ENCODE measurements at places on chromosomes 2 and 18.

- no peaks in the 10 kb centered on the region for H3K36me3 ChIP-seq
- no peak for DNase-seq
- no peaks in the 10 kb centered on the region for H3K4me1 ChIP-seq
- H3K27me3 ChIP-seq = no peaks in the 10 kb centered on the region
Measured at GRCh38 chr2:138147796-138148195, 183.5 kb downstream of the HNMT start.

GRCh38 chr18:73896685-73897084 lies 250.9 kb downstream of the FBXO15 start:
- no peak overlapping the region for H3K27ac ChIP-seq
- no peaks in the 10 kb centered on the region for H3K27me3 ChIP-seq
- H3K4me1 ChIP-seq = no peaks in the 10 kb centered on the region
- no peak overlapping the region for H3K4me3 ChIP-seq
- no peaks in the 10 kb centered on the region for H3K36me3 ChIP-seq
- DNase-seq = no peak

GRCh38 chr2:231904161-231904611 lies 22.0 kb downstream of the NPPC start:
- no peak overlapping the region for H3K4me3 ChIP-seq
- DNase-seq = no peak
- no peaks in the 10 kb centered on the region for H3K36me3 ChIP-seq
- no peak overlapping the region for H3K27ac ChIP-seq
- H3K27me3 ChIP-seq = no peaks in the 10 kb centered on the region

- H3K4me3 ChIP-seq = no peak overlapping the region
- no peaks in the 10 kb centered on the region for H3K4me1 ChIP-seq
- H3K27ac ChIP-seq = no peak overlapping the region
- no peaks in the 10 kb centered on the region for H3K36me3 ChIP-seq
- H3K27me3 ChIP-seq = no peaks in the 10 kb centered on the region
Measured at GRCh38 chr2:143482771-143483170, 353.6 kb downstream of the ARHGAP15 start.

DNA sequence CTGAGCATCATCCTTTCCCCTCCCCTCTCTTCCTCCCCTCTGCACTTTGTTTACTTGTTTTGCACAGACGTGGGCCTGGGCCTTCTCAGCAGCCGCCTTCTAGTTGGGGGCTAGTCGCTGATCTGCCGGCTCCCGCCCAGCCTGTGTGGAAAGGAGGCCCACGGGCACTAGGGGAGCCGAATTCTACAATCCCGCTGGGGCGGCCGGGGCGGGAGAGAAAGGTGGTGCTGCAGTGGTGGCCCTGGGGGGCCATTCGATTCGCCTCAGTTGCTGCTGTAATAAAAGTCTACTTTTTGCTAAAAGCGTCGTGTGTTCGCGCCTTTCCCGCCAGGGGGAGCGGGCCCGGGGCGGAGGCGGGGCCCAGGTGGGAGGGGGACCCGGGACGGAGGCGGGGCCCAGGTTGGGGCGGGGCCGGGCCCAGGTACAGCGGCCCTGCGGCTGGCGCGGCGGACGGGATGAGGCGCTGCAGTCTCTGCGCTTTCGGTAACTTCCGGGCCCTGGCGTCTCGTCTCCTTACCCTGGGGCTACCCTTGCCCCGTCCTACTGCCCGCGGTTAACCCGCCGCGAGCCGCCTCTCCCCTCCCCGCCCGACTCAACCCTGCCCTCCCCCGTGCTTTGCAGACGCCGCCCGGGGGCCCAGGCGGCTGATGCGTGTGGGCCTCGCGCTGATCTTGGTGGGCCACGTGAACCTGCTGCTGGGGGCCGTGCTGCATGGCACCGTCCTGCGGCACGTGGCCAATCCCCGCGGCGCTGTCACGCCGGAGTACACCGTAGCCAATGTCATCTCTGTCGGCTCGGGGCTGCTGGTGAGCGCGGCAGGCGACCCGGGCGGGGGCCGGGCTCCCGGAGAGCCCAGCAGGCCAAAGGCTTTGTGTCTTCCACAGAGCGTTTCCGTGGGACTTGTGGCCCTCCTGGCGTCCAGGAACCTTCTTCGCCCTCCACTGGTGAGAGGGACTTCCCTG lies at the start of gene KRTCAP3:
Gene KRTCAP3 (plus strand): TSS at position 424 of the 962 bp plus-strand sequence. CDS start 32 bp downstream, at position 456.
- H3K36me3 ChIP-seq = peaks cover 31% of the 10 kb centered on the region
- no peak within 1 kb of the TSS for H3K27ac ChIP-seq
- H3K4me1 ChIP-seq = no peaks in the 10 kb centered on the region
- DNase-seq = peak; percentile 70
- no peaks in the 10 kb centered on the region for H3K27me3 ChIP-seq

DNA sequence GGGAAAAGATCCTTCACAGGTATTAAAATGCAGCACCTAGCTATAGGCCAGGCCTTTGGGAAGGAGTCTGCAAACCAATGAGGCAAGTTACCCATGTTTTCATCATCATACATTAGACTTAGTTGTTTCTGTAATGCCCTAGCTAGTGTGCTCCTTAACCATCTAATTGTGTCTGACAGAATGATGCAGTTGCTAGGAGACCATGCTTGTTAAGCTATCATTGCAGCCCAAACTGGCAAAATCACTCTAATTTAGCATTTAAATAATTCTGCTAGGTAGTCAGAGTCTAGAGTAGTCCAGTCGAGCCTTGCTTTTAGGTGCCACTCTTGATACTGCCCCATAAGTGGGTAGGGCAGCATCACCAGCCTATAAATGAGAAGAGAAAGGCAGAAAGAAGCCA lies 34.9 kb downstream of the GAD1 start:
- no peak for DNase-seq
- H3K4me1 ChIP-seq = no peaks in the 10 kb centered on the region
- H3K27ac ChIP-seq = no peak overlapping the region
- H3K4me3 ChIP-seq = no peak overlapping the region

DNA sequence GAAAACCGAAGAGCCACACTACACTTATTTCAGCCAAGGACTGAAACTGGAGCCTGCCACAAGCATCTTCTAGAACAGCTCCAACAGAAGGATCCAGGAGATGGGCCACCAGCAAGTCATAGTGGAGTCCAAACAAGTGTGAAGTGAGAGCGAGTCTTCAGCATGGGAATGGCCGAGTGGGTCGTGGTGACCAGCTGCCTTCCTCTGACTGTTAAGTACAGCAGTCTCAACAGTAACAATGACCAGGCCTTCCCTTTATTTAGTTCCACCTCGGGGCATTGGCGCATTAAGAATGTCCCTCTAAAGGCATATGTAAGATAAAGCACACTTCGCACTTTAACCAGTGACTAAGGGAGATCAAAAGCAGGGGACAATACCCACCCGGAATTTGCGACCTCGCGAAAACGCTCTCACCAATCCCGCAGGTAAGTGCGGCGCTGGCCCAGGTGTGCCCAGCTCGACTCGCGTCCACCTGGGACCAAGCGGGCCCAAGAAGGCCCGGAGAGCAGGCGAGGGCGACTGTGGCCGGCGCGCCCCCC lies 1.1 kb downstream of the L3MBTL4 start:
- peaks cover 5% of the 10 kb centered on the region for H3K27me3 ChIP-seq
- H3K36me3 ChIP-seq = no peaks in the 10 kb centered on the region

DNA sequence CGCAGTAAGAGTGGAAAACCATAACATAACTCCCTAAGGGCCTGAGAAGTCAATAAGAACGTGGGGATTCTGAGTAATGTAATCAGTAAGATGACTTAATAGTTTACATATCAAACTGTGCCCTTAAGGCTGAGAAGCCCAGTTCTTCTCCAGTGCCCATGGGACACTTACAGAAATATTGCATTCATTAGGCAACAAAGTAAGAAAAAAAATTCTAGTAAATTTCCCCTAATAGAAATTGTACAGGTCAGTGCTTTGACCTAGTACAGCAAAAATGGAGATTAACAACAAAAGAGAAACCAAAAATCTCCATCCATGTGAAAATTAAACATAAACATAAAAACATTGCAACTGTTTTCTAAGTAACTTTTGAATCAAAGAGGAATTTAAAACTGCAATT lies 139.8 kb upstream of the HS6ST1 start:
- H3K36me3 ChIP-seq = no peaks in the 10 kb centered on the region
- peaks cover 8% of the 10 kb centered on the region for H3K4me1 ChIP-seq
- no peaks in the 10 kb centered on the region for H3K27me3 ChIP-seq
- DNase-seq = no peak
- H3K27ac ChIP-seq = no peak overlapping the region

DNA sequence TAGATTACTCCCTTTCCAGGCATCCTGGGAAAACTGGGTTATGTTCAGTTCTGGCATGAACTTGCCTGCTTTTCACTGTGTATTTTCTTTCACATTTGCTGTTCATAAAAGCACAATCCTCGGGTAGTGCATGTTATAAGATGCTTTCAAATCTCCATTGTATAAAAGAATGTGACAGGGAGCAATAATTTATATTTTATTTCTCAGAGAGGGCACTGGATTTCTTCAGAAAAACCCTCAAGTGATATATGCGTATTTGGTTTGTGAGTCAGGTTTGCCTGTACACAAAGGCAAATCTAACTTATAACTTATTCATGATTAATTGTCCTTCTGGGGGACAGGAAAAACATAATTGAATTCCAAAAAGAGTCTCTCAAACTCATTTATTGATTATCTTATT lies 440.7 kb upstream of the MMADHC start:
- no peak overlapping the region for H3K27ac ChIP-seq
- DNase-seq = no peak
- H3K27me3 ChIP-seq = no peaks in the 10 kb centered on the region
- H3K4me3 ChIP-seq = no peak overlapping the region
- no peaks in the 10 kb centered on the region for H3K4me1 ChIP-seq

Measured in lung (tissue), 17 donors.